ENCODE measurements at places on chromosomes 7 and 10. TPM values are rescaled to one million over a fixed set of nuclear protein-coding genes. Genes with fewer than 3 reads are reported as not detected.

Gene DYDC2
- total RNA-seq = not detected

Gene POU6F2
- total RNA-seq = not detected

DNA sequence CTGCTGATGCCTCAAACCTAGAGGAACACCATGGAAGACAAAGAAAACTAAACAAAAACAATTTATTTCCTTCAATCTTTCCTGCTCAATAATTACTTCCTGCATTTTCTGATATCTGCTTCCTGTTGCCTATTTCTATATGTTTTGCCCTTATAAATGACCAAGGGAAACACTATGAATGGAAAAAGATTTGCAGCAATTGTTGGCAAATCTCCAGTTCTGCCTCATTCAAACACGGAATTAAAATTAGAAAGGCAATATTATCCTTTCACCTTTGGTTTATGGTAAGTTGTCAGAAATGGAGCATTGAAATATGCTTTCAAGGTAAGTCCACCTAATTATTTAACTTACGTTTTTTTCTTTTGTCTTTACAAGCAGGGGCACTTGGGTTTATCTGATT, 552.2 kb upstream of the ANKRD30A start:
- peaks cover 4% of the 10 kb centered on the region for H3K4me1 ChIP-seq
- H3K4me3 ChIP-seq = no peak overlapping the region
- DNase-seq = no peak
- H3K36me3 ChIP-seq = no peaks in the 10 kb centered on the region

- no peak for DNase-seq
- no peak overlapping the region for H3K27ac ChIP-seq
- H3K4me1 ChIP-seq = peaks cover 2% of the 10 kb centered on the region
- no peaks in the 10 kb centered on the region for H3K27me3 ChIP-seq
- no peak overlapping the region for H3K4me3 ChIP-seq
- no peaks in the 10 kb centered on the region for H3K36me3 ChIP-seq
Measured at GRCh38 chr7:108144931-108145330, 14.8 kb upstream of the LAMB4 start.

Data from IMR-90 (cell line).